ENCODE measurements at places on chromosomes 7 and 10.

DNA sequence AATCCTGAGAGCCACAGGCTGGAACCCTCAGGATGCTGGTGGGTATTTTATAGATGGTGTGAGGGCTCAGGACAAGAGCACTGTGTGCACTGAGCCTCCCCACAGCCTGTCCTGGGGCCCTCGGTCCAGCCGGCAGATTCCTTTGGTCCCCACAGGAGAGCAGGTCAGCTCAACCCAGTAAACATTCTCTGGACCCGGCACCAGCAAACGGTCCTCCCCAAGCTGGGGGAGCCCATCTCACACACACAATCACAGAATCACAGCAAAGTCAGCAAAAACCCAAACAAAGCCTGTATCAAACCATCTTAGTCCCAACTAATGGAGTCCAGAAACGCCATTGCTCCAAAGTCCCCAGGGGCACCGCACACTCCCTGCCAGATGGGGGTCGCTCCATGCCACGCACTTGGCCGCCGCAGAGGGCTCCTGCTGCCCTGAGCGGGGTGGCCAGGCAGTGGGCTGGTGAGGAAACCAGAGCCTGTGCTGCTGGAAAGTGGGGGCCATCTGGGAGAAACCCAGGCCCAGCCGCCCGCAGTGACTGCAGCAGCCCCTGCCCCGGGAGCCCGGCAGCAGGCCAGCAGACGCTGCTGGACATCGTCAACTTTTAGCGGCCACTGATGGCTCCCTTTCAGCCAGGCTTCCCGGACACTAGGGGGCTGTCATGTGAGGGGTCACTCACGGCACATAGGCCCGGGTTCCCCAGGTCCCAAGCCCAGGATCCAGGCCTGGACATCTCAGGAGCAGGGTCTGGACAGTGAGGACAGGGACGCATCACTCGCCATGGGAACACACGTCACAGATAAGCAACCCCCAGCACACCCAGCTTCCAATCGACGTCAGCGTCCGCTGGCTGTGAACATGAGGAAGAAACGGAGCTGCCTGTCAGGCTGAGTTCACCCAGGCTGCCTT, 52.6 kb downstream of the DPYSL4 start:
- DNase-seq, result no peak

GRCh38 chr7:47253650-47254080, 328.2 kb downstream of the TNS3 start:
- no peak for DNase-seq

- no peak for DNase-seq
These were observed 268.0 kb downstream of the ZEB1 start for GRCh38 chr10:31586723-31587638.

GRCh38 chr7:49703337-49703736, 70.1 kb upstream of the VWC2 start:
- DNase-seq, result no peak

DNA sequence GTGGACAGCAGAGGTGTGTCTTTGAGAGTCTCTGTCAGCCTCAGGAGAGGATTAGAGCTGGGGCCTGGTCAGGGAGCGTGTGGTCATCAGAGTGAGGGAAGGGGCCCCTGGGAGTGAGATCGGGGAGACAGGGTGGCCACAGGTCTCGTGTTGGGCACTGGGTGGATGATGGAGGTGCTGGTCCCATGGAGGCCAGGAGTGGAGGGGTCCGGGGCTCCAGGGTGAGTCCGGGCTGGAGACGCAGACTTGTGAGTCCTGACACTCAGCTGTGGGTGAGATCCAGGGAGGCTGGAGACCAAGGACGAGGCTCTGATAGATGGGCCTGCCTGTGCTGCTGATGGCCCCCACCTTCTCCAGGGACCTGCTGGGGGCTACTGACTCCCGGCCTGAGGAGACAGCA, 88.6 kb downstream of the DYNC2I1 start:
- no peak for DNase-seq

DNA sequence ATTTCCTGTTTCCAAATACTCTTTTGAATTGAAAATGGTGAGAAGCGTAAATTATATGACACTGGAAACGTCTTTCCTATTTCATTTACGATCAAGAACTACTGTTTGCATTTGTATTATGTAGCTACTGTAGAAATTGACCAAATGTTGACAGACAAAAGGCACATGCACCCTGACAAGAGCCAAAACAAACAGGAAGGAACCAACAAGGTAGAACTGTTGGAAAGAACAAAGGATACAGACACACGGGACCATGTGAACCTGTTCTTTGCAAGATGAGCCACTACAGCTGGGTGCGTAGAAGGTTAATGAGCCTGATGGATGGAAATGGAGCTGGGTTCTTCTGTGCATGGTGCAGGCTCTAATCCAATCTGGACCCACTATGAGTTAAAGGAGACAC, 48.4 kb upstream of the FZD8 start:
- no peak for DNase-seq

GRCh38 chr10:88236121-88236743, 346.9 kb downstream of the RNLS start:
- DNase-seq, result no peak

- no peak for DNase-seq
These were observed 68.6 kb downstream of the CALD1 start for GRCh38 chr7:134847851-134848588.

GRCh38 chr10:131772441-131772840, 128.4 kb upstream of the PPP2R2D start:
- no peak for DNase-seq

- DNase-seq, result no peak
These were observed 7.1 kb downstream of the ANXA11 start for GRCh38 chr10:80197972-80198916.

DNA sequence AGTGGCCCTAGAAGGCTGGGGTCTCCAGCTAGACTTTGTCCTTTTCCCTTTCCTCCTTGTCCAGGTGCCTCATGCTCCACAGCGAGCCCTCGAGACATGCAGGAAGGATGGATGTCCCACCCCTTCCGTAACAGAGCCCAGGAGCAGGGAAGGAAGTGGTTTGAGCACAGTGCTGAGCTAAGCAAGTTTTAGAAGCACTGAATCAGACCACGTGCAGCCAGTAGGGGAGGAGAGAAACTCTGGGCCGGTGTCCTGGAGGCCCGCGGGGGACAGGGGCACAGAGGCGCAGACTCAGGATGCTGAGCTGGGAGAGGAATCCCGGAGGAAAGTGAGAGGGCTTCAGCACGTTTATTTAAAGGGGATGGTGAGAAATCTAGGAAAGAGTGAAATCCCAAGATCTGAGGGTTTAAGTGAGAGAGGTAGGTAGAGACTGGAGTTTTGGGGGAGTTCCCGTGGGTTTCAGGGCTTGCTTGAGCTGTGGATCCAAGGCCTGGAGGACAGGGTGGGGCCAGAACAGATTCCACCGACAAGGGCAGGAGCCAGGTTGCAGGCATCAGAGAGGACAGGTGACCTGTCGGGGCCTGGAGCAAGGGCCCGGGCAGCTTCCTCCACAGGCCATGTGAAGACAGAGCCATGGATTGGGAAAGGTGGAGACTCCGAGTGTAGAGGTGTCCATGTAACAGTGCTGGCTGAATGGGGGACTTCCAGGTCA, 4.4 kb upstream of the IRF5 start:
- DNase-seq, result peak; percentile 60

Data from activated T-cell treated with anti-CD3 and anti-CD28 coated beads, Interleukin-2, amount 50 U/mL, for 72 hours (primary cell).